HEK293T (cell line): ENCODE measurements at places on chromosomes 1 and 21.

GRCh38 chr1:48329486-48329885 lies 107.0 kb downstream of the SLC5A9 start:
- DNase-seq = no peak

DNA sequence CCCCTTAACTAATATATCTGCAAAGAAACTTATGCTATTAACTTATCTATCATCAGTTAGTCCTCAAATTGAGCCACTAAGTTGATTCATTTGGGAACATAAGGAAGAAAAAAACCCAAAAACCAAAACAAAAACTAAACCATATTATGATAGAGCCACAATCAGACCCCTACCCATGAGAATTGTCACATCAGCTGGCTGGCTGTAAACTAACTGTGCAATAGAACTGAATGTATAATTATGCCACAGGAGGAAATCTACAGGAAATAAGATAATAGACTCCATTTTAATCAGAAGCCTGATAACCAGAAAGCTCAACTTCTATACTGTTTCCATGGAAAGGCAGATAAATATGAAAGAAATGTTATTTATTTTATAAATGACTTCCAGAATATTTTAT lies 110.0 kb downstream of the RGL1 start:
- no peak for DNase-seq

DNA sequence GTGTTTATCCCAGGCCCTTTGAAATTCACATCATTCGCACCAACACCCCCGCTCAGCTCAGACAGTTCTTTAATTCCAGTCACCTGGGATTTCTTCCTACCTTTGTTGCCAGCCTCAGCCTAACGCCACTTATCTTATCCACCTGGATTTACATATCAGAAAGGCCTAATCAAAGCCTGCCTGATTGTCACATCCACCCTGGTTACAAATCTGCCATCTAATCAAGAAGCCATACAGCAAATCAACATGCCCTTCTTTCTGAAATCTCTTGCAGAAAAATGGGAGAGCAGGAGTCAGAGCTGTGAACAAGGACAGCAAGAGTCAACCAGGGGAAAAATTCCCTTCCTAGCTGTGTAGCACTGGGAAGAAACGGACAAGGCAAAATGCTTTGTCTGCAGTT lies 173.2 kb upstream of the DAB1 start:
- DNase-seq = no peak

- no peak for DNase-seq
Measured at GRCh38 chr1:161182214-161182613, 4.9 kb upstream of the B4GALT3 start.

- no peak for DNase-seq
Measured at GRCh38 chr21:40729761-40730425, 117.1 kb downstream of the DSCAM start.

DNA sequence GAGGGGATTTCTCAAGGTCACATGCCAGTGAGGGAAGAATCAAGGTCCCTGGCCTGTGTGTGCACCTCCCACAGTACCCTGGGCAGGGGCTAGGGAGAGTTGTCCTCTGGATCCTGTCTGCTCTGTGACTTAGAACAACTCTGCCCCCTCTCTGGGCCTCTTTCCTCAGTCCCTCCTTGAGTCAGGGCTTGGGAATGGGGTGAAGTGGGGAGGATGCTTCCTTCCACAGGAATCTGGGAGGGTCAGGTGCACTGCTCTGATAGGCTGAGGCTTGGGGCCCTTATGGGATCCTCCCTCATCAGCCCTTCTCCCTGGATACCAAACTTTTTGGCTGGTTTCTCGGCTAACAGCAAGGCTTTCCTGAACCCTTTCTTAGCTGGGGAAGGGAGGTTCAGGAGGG lies 2.5 kb downstream of the TRNP1 start:
- no peak for DNase-seq

- no peak for DNase-seq
Measured at GRCh38 chr1:230084408-230085177, 17.6 kb downstream of the GALNT2 start.

DNA sequence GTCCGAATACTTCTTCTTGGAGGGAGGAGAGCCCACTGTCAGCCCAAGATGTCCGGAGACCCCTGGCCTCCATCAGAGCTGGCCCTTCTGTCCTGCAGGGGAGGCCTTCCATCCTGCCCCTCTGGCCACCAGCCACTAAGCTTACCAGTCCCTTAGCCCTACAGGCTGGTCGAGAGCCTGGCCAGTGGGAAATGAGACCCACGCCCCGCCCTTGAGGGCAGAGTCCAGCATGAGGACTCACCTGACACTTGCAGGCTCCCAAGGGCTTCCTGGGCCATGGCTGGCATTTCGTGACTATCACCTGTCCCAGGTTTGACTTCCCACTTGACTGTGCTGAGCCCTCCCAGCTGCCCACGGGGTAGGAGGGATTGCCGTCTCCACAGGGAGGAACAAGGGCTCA lies 361.8 kb upstream of the VAMP3 start:
- DNase-seq = no peak

DNA sequence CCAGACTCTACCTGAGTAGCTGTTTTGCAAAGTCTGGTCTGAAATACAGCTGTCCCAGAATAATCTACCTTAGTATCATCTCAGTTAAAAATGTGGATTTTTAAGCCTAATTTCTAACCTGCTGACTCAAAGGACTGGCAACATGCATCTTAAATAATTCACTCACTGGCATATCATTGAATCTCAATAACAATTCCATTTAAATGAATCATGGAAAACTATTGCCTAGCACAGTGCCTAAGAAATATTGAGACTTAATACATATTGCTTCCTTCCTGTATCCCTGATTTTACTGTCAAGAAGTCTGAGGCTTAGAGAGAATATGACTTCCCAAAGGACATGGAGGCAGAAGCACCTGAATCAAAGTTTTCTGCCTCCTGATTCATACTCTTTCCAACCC lies 3.1 kb downstream of the CCDC190 start:
- no peak for DNase-seq

DNA sequence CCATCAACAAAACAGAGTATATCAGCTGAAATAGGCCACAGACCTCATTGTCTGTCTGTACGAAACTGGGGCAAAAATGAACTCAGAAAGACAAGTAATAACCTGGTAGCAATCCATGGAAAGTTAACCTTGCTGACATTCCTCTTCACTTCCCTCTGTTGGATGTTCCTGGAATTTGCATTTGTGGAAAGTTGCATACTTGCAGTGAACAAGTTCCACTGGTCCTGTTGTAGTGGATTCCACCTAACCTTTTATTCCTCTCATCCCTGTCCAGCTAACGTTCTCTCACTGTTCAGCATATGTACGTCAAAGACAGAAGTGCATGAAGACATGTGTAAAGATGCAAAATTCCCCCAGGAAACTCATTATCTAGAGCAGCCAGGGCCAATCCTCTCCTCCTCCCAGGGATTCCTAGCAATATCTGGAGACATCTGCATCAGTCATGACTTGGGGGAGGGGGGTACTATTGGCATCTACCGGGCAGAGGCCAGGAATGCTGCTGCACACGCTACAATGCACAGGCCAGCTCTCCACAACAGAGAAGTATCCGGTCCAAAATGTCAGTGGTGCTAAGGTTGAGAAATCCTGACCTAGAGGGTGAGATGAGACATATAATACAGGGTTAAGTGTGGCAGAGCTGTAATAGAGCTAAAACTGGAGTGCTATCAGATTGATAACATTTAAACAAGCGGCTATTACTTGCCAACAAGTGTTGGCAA lies 8.2 kb downstream of the LPAR3 start:
- no peak for DNase-seq

GRCh38 chr1:54812801-54813484 lies 11.8 kb upstream of the TTC22 start:
- DNase-seq = no peak

GRCh38 chr1:20896826-20897225 lies 109.7 kb upstream of the HP1BP3 start:
- DNase-seq = no peak

DNA sequence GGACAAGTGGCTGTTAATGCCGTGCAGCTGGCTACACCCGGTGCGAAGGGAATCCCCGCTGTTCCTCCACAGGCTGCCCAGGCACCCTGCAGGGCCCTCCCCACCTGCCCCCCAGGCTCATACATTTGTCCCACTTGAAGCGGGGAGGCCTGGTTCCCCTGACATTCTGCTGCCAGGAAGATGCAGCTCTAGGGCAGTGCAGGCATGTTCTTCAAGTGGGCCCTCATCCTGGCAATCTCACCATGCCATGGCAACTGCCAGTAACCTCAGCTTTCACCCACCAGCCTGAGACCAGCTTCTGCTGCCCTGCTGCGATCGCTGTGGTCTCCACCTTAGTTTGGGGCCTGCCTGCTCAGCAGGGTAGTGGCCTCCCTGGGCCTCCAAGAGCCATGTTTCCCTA lies 151.9 kb upstream of the COL6A1 start:
- DNase-seq = no peak

- DNase-seq = no peak
Measured at GRCh38 chr1:177770096-177770495, 199.8 kb downstream of the SEC16B start.

- DNase-seq = no peak
Measured at GRCh38 chr1:31266547-31266946, 26.9 kb upstream of the NKAIN1 start.

GRCh38 chr1:28056129-28056925 lies 32.1 kb downstream of the EYA3 start:
- DNase-seq = no peak

DNA sequence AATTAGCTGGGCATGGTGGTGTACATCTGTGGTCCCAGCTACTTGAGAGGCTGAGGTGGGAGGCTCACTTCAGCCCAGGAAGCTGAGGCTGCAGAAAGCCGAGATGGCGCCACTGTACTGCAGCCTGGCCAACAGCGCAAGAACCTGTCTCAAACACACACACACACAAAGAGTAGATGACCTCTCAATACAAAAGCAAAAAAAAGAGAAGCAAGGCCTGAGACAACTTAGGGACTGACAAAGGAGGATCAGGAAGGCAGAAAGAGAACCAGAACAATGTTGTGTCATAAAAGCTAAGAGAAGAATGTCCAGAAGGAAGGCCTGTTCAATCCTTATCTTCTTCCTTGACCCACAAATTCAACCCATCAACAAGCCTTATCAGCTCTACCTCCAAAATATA lies 18.5 kb downstream of the WASF2 start:
- no peak for DNase-seq

DNA sequence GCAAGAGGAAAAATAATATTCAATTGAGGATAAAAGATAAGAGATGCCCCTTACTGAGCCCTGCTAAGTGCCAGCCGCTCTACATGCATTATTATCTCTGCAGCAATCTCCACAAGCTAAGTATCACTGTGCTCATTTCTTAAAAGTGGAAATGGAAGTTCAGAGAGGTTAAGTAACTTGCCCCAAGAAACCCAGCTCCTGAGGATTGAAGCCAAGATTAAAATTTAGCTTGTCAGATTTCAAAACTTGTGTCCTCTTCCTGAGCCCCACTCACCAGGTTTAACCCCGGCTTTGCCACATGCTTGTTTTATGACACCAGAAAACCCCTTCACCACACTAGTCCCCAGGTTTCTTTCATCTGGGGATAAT lies 11.2 kb upstream of the PAX7 start:
- DNase-seq = no peak

GRCh38 chr1:172818841-172819527 lies 160.1 kb downstream of the FASLG start:
- DNase-seq = no peak

DNA sequence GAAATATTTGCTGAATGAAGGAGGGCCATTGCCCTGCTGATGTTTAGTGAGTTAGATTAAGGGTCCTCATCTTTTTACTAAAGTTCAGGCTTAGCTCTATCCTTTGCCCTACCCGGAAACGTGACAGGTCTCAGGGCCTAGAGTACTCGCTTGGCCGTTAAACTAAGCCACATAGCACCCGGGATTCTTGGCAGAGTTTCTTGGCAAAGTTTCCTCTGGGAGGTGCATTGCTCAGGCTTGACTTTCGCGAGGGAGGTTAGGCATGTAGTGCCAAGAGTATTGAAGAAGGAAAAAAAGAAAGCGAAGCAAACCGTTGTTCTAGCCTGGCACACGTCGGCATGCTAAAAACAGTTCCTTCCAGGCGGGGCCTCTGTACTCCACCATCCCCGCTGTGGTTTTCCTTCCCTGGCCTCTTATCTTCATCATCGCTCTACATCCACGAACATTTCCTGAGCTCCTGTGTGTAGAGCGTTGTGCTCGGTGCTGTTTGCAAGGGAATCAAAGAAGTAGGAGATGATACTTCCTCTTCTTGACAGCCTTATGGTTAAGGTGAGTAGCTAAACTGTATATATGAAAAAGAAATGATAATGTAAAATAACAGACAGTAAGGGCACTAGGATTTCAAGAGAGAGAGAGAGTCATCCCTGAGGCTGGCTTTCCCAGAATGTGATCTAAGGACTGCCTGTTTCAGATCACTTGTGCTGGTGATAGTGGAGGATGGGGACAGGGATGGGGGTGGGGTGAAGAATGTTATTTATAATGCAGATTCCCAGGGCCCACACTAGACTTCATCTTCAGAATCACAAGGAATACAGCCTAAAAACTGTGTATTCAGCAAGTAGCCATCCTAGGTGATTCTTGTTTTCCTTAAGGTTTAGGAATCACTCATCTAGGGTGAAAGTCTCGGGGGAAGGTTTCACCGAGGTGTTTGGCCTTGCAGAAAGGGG lies 18.8 kb downstream of the RNF220 start:
- DNase-seq = no peak

DNA sequence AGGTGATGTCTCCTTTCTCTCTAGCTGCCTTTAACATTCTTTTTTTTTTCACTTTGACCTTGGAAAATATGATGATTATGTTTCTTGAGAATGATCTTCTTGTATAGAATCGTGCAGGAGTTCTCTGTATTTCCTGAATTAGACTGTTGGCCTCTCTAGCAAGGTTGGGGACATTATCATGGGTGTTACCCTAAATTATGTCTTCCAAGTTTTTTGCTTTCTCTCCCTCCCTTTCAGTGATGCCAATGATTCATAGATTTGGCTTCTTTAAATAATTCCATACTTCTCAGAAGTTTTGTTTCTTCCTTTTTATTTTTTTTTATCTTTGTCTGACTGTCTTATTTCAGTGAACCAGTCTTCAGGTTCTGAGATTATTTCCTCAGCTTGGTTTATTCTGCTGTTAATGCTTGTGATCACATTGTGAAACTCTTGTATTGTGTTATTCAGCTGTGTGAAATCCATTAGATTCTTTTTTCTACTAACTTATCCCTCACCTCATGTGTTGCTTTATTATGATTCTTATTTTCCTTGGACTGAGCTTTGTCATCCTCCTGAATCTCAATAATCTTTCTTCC lies 268.4 kb upstream of the NRIP1 start:
- no peak for DNase-seq

GRCh38 chr1:201656311-201657032 lies 117.5 kb downstream of the NAV1 start:
- DNase-seq = peak; percentile 53
